ENCODE measurements at places on chromosomes 16 and 17.

DNA sequence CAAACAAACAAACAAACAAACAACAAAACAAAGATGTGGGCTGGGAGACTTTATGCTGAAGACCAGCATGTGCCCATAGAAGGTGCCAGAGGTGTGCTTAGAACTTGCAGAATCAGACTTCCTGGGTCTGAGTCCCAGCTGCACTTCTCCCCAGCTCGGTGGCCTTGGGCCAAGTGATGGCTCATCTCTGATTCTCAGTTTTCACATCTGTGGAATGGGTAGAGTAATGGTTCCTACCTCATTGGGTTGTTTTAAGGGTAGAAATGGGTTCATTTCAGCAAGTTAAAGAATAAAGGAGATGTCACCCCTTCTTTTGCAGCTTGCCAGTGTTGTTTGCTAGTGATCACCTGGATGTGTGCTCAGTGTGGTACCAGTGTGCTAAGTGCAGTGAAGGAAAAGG is 10.7 kb downstream of the NKD1 start:
- no peak for DNase-seq

- no peak for DNase-seq
These were observed 69.4 kb upstream of the CA10 start for GRCh38 chr17:52227926-52228325.

DNA sequence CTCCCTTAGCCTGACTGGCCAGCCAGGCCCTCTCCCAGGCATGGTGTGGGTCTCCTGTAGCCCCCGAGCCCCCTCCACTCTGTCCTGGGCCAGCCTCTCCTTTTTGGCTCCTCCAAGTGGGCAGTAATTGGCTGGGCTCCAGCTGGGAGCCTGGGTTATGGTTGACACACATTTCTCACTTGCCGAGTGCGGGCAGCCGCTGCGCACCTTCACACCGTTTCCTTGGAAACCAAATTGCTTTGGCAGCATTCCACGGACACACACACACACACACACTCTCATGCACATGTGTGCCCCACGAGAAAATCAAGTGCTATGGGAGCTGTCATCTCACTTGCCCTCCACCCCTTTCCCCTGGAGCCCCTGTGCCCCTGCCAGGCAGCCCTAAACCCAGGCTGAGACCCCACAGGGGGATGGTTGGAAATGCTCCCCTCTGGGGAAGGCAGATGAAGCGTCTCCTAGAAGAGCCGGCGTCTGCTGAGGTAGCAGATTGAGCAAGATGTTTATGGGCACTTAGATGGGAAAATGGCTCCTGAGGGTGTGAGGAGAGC is 402.7 kb upstream of the TNRC6C start:
- DNase-seq: no peak

DNA sequence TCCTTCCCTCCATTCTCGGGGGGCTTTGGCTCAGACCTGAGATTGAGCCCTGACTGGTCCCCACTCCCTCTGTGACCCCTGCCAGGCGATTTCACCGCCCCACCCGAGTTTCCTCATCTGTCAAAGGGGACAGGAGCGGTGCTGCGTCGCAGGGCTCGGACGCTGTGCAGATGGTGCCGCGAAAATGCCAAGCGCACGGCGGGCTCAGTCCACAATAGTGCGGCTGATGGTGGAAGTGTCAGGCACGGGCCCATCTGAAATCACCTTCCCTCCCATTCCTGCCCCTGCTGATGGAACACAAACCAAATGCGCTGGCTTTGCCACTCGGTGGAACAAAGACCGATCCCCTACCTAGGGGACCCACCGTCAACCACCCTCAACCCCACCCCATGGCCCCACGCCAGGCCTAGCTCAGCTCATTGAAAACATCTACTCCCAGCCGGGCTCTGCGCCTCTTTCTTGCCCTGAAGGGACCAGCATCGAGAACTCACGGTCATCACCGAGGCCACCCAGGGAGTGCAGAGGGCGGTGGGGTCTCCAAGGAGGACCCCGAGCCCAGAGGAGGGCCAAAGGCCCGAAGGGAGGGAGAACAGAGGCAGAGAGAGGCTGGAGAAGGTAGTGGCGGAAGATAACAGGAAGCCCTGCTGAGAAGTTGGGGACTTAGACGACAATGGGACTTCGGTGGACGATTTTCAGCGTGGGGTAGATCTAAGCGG is 1.4 kb downstream of the CARHSP1 start:
- no peak for DNase-seq

DNA sequence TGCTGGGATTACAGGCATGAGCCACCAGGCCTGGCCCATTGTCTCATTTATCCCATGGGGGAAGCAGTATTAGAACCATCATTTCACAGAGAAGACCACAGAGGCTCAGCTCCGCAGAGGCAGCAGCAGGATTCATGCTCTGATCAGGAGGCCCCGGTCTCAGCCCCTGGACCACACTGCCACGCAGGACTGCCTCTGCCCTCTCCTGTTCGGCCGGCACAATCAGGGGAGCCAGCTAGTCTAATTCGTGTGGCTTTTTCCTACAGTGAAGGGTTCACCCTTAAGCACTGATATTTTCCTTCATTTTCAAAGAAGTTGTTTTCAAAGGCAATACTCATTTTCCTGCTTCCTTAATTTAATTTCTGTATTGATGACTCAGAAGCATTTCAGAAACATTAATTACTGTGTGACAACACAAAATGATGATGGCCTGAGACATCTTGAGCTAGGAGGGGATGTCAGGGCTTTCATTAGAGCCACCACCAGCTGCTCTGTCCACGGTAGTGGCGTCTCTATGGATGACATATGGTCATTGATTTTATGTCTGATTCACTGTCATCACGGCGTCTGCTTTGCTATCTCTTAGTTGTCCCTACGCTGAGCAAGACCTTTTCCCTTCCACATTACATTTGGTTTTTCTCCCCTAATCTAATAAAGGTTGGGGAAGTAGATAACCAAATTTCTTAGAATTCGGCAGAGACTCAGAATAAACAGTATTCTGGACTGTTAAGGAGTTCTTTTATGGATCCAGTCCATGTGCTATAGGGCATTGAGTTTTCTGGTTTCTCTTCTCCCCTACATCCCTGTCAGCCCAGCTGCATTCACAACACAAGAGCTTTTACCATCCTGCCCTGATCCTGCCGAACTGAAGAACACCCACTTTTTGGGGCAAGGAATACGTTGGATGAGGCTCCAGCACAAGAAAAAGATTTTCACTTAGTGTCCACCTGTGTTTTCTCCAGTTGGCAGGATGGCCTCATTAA is 314.0 kb downstream of the SLC39A11 start:
- no peak for DNase-seq

DNA sequence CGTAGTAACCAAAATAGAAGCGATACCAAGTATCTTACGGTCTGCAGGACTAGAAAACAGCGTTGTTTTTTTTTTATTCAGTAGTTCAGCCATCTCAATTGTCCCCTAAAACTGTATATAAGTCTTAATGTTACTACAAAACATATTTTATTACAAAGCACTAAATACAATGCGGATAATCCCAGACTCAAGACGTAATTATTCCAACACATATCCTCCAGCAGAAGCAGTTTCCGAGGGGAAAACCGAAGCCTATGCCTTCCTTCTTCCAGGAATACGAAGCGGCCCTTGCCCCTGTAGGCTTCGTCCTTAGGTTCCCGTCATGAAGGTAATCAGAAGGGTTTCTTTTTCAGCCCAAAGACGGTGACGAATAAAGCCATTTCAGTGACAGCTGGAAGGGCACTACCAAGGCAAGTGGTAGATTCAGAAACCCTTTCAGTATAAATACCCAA is 2.3 kb downstream of the TMEM107 start:
- no peak for DNase-seq

DNA sequence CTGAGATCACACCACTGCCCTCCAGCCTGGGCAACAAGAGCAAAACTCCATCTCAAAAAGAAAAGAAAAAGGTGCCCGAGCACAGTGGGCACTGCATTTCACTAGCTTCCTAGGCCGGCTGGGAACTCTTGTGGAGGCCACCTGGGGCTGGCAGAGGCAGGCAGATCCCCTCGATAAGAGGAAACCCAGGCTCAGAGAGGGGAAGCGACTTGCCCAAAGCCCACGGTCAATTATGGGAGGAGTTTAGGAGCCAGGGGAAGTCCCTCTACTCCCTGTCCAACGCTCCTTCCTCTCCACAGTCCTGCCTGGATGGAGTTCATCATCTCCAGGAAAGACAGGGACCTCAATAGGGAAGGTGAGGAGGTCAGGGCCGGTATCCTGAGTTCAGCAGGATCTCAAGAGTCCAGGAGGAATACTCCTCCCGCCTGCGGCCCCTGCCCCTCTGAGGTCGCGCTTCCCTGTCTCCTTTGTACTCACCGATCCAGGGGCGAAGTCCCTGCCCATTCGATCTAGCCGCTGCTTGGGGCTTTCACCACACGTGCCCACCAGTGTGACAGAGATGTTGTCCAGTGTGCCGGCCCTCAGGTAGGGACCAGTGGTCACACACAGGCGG is 841 bp downstream of the ALOXE3 start:
- no peak for DNase-seq

GRCh38 chr17:28547623-28548416 is 4.6 kb downstream of the UNC119 start:
- DNase-seq: peak; percentile 79

DNA sequence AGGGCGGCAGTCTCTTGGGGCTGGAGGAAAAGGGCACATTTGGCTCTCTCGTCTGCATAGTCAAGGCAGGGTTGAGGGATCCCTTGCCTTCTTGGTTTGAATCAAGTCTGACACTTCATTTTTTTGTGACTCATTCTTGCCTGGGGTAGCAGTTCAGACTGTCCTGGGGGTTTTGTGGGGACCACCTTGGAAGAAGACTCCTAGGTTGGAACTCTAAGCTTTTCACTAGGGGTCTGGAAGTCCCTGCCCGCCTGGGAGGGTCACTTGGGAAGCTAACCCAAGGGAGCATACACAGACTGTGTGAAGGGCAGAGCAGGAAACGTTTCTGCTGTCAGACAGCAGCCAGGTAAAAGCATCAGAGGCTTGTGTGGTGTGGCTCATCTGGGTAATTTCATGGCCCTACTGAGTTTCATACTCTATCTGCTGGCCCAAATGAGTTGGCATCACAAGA is 11.3 kb downstream of the YPEL2 start:
- DNase-seq: no peak

GRCh38 chr17:78905541-78905940 is 2.5 kb upstream of the CEP295NL start:
- DNase-seq: no peak

DNA sequence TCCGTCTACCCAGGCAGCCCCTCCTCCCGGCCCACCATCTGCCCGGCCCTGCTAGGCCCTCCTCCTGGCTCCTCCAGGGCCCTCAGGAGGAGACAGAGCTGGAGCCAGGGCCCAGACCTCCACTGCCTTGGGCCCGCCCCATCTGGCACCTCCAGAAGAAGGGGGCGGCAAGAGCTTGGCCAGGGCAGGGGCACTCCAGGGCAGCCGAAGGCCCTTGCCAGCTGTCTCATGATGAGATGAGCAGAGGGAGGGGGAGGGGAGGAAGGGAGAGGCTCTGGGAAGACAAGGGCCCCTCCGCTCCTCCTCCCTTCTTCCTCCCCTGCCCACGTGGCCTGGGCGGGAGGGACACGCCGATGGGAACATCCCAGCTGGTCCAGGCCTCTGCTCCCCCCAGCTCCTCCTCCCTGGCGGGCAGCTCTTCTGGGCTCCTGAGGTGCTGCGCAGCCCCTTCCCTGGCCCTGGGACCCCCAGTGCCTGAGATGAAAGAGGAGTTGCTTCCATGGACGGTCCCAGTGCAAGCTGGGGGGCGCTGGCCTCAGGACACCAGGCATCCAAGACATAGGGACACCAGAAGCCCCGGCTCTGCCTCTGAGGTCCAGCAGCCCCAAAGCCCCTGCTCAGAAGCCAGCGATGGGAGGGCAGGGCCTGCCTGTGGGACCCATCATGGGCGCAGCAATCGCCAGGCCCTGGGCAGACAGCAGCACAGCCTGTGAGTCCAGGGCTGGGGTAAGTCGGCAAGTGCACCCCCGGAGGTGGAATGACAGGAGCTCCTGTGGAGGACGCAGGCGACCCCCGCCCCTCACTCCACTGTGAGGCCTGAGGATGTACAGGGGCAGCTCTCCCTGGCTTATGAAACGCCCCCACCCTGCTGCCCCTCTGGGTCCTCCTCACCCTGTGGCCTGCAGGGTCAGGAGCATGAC is 23.6 kb upstream of the ENPP7 start:
- no peak for DNase-seq

DNA sequence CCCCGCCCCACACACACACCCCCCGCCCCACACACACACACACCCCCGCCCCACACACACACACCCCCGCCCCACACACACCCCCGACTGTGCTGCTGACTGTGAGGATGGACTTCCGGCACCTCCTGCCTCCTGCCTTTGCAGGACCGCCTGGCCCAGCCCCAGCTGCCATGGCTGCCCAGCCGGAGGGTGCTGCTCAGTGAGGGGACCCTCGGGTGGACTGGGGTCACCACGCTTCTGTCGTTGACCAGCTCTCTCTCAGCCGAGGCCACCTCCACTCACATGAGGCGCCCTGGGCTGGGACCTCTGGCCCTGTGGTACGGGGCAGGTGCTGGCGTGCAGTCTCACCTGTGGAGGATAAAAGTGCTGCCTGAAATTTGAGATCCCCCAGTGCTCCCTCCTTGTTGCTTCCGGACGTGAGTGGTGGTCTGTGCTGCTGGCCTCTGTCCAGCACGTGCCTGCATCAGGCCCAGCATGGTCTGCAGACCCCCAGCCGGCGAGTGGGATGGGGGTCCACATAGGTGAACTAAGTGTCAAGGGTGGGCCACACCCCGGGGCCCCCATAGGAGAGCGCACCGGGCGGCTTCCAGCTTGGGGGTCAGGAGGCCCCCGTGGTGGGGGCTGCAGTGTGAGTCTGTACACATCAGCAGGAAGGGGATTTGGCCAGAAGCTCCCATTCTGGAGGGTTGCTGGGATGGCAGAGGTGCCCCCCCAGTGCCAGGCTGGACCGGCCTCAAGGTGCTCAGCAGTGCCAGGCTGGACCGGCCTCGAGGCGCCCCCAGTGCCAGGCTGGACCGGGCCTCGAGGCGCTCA is 11.2 kb downstream of the METRNL start:
- no peak for DNase-seq

DNA sequence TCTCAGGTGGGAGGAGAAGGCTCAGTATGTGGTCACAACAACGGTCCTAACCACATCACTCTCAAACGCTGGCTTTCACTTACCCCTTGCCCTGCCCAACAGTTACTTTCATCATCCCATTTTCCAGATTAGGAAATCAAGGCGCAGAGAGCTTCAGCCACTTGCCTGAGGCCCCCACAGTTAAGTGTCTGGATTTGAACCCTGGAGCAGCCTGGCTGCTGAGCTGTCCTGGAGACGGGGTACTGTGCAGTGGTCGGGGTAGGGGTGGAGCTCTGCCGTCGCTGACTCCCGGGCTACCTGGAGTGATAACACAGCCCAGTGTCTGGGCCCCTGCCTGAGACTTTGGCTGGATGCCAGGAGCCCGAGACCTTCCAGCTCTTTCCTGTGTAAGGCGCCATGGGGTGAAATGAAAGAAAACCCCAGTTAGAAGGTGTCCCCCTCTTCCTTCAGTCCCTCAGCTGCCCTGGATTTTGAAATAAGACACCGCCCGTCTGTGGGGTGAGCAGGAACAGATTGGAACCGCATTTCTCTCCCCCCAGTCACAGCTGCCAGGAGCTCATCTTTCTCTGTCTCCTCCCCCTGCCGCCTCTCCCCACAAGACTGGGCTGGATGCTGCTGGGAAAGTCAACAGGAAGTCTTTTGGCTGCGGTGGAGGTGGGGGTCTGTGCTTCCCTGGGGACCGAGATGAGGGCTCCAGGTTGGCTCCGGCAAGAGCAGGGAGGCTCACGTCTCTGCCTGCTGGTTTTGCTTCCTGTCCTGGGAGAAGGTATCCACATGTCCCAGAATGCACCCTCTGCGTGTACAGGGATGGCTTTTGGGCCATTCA is 280.2 kb downstream of the SEC14L1 start:
- DNase-seq: no peak

All from stimulated activated CD4-positive, alpha-beta T cell treated with anti-CD3 and anti-CD28 coated beads, Interleukin-4, amount 100 ng/mL, for 48 hours (primary cell).